ENCODE measurements at places on chromosomes 1 and 21.

DNA sequence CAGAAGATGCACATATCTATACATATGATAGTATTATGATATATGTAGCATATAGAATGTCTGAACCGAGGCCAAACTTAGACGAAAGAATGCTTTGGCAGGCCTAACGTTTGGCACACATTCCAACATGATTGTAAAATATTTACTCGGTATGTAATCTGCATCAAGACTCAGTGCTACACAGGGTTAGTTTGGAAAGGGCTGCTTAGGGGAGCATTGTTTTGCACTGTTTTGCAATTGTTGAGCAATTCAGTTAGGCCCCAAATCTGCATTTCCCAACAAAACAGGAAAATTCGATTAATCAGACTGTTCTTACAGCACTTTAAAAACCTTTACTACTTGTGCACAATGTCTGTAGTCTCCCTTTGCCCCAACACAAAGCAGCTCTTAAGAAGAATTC is 216.0 kb upstream of the NEGR1 start:
- DNase-seq = no peak

- no peak for DNase-seq
These were observed 2.5 kb downstream of the TFF3 start for GRCh38 chr21:42312626-42313104.

DNA sequence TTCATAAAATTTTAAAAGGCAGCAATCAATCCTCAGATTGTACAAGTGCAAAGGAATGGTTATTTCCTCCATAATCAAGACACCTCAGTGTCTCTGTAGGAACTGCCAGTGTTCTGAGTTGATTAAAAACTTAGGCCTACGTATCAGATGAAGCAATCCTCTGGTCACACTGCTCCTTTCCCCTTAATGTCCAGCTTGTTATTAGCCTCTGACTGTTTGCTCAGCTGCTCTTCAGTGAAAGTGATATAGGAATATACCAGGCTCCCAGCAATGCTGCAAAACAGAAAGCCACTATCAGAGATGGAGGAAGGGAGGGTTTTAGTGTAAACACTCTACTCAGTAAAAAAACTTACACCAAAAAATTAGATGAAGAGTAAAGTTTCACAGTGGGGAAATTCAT is 49.8 kb downstream of the SLC35D1 start:
- DNase-seq = no peak

DNA sequence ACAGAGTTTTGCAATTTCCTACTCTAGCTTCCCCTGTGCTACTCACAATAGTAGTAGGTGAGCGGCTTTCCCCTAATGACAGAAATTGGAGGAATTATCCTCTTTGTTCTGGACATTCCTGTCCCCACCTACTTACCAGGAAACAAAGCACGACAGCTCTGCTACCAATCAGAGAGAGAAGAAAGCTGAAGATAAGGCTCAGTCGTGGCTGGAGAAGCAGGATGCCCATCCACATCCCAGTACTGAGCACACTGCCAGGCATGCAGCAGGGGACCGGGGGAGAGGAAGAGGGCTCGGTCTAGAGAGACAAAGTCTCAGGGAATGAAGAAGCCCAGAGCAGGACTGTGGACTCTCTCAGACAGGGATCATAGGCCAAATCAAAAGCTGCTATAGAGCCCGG is 134.1 kb upstream of the KRTAP19-8 start:
- no peak for DNase-seq

GRCh38 chr21:39188521-39189139 is 5.4 kb upstream of the PSMG1 start:
- no peak for DNase-seq

- DNase-seq = no peak
These were observed 67.8 kb upstream of the BCAR3 start for GRCh38 chr1:93749487-93749886.

GRCh38 chr1:12711536-12711935 is 4.4 kb upstream of the AADACL3 start:
- no peak for DNase-seq

DNA sequence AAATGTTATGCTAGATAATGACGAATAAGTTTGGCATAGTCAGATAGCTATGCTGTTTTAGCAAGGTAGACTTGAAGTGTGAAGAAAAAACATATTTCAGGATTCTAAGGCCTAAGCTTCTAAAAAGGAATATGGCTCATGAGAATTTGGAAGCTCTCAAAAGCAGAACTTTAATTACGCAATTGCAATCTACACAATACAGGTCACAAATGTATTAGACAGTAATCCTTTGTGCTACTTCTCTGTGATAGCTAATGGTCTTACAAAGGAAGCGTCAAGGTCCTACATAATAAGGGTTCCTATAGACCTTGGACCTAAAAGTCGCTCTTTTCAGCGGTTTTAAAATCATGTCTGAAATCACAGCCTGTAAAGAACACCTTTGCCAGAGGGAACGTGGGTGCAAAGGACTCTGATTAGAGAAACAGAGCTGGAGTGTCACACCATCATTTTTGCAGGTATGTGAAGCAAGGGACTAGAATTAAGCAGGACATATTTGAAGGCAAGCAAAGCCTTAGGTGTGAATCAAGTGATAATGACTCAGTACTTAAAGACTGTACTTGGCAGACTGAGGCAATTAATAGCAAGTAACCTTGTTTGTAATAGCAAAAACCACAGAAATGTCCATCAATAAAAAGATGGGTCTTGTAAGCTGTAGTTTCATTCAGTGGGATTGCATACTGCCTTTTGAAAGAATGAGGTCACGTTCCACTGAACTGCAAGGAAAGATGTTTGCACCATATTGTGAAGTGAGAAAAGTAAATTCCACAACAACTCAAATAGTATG is 420.2 kb downstream of the KCTD3 start:
- DNase-seq = no peak

- no peak for DNase-seq
These were observed 93.8 kb downstream of the DMRTA2 start for GRCh38 chr1:50329332-50329932.
